ENCODE measurements at places on chromosomes 3 and 15.

DNA sequence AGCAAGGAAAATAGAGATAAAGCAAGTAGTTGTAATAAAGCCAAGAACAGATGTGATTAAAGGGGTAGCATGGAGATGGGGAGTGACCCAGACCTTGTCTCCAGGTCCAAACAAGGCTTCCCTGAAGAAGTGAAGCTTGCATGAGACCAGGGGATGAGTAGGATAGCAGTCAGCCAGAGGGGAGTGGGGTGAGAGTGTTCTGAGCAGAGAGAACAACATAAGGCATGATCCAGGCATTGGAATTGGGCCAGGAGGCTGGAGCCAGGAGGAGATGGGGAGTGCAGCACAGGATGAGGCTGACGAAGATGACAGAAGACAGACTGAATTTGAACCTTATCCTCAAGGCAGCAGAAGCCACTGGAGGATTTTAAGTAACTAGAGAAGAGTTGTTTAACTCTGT, 7.2 kb downstream of the TMOD2 start:
- peak; percentile 74 for DNase-seq

DNA sequence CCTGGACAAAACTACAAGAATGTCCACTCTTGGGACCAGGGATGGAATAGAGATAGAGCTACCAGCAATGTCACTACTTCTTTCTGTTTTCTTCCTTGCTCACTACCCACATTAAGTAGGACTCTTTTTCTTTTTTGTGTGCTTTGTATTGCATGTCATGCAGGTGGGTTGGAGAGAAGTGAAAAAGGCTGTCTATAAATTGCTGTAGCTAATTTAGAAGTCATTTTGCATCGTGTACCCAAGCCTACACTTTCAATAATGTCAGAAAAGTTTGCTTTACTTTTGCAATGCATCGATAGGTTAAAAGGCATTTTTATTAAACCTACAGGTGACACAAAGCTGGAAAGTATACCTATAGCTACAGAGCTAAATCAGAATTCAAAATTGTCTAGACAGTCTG, 58.9 kb downstream of the GTF2E1 start:
- DNase-seq, result no peak

GRCh38 chr3:105083945-105084344, 282.8 kb upstream of the ALCAM start:
- no peak for DNase-seq

DNA sequence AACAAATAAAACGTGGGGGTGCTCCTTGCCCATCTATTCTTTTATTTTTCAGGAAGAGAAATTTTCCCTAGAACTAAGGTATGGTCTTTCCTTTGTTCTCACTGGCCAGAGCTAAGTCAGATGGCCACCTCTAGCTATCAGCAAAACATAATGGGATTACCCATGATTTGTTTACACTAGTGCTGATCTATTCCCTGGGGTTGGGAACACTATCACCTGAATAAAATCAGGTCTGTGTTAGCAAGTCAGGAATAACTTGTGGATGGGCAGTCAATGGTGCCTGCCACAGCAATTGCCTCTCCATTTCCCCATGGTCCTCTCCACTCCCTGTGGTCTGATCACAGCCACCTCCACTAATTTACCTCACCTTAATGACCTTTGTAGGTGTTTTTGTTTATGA, 181.7 kb upstream of the CADPS start:
- no peak for DNase-seq

DNA sequence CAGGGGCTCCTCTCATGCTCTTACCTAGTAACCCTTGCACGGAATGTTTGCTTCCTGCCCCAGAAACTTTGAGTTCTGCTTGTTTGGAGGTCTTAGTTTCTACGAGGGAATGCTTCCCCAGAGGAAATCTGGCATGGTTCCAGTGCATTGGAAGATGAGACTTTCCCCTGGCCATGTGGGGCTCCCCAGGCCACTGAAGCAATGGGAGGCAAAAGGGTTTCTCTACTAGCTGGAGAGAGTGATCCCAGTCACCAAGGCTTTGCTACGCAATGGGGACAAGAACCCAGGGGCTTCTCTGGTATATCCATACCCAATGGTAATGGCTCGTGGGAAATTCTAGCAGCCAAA, 44.2 kb upstream of the RPL32 start:
- no peak for DNase-seq

DNA sequence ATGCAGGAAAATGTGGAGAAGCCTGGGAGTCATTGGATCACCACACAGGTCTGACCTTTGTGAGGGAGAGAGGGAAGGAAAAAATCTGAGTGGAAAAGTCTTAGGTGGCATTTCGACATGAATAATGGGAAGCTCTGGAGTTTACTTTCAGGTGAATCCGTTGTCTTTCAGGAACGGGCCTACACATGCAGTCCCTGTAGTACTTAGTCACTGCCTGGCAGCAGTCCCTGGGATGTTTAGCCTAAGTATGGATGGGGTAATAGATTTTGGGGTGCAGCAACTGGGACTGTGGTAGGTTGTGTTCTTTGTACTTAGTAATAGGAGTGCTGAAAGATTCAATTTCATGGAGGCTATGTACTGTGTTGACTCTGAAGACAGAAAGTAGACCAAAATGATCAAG, 227.5 kb upstream of the EPHA3 start:
- no peak for DNase-seq

DNA sequence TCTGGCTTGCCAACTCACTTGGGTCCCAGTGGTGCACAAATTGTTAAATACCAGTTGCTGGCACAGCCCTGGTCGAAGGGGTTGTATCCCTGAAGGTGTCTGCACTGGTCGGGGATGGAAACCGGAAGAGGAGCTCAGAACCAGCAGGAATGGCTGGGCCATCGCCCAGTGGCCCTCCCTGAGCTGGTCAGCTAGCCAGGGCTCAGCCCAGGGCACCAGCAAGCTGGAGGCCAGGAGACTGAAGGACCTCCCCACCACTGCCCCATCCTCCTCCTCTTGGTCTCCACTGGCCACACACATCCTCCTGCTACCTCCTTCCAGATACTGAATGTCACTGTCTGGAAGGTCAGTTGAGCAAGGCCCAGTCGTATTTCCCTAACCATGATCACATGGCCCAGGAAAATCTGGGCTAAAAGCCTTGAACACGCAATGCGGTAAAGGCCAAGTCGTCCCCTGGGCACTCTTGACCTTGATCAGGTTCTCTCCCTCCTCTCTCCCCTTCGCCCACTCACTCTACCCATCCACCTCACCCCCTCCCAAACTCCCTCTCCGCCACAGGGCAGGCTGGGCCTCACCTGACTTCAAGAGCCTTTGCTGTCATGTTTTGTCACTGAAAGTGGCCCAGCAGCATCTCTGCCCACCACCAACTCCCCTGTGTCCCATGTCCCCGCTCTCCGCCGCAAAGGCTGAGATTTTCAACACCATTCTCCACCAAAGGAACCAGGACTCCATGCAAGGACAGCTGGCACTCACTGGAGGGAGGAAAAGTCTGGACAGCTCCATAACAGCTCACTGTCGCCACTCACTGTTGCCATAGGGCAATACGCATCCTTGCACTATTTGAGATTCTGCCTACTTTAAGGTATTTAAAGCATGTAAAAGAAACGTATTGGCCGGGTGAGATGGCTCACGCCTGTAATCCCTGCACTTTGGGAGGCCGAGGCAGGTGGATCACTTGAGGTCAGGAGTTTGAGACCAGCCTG, 12.1 kb downstream of the ZDHHC19 start:
- no peak for DNase-seq

DNA sequence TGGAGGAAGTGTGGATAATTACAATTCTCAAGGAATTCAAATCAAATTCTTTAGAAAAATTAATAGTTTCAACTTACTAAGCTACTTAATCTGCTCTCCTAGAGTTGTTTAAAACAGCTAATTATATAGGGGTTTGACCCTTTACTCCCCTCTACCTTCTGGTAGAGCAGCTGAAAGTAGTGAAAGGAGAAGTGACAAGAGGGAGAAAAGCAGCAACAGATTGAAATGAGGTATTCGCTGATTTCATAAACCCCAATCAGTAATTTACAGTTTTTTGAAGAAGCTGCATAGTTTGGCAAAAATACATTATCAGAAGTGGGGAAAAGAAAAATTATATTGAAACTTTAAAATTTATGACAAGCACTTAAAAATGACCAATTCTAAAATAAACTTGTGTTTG, 52.8 kb downstream of the ZMAT3 start:
- DNase-seq, result no peak

DNA sequence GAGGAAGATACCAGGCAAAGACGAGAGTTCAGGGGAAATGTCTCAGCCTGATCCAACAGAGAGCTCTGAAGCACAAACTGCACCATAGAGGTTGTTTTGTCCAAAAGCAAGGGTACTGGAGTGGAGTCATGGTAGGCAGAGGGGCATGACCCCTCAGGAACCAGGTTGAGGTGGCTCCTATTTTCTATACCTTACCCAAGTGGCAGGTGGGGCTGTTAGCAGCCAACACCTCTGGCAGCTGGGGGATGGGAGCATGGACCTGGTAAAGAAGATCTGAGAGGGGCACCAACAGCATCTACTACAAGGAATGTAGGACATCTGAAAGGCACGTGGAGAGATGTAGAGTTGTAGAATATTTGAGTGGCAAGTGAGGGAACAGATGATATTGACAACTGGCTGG, 85.2 kb downstream of the GAP43 start:
- no peak for DNase-seq

DNA sequence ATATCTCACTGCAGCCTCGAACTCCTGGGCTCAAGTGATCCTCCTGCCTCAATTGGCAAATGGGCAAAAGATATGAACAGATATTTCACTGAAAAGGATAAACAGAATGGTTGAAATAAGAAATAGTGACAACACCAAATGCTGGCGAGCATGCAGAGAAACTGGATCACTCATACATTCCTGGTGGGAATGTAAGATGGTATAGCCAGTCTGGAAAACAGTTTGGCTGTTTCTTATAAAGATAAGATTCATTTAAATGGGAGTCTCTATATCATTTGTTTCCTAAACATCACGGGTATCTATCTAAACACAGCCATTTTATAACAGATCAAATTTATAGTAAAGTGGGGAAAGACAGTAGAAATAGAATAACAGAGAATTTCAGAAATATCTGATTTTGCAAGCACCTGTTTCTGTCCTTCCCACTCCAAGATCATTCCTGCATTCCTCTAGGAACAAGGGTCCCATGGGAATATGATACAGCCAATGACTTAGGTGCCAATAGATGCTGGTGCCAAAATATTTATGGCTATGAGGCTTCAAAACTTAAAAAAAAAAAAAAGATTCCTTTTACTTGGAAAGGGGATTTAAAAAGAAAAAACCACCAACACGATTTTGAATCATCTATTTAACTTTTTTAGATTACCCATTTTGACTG, 9.9 kb upstream of the TFDP2 start:
- DNase-seq, result no peak

- DNase-seq, result no peak
Observed at GRCh38 chr3:176974279-176974678, 223.0 kb downstream of the TBL1XR1 start.

- DNase-seq, result peak; percentile 81
Observed at GRCh38 chr15:72685925-72686794, at the start of the genes BBS4 and HIGD2B. Gene BBS4 (plus strand): TSS chr15:72686207. CDS start chr15:72686228, 21 bp downstream. Gene HIGD2B (minus strand): TSS chr15:72686182. CDS start chr15:72676374, 9,808 bp downstream.

DNA sequence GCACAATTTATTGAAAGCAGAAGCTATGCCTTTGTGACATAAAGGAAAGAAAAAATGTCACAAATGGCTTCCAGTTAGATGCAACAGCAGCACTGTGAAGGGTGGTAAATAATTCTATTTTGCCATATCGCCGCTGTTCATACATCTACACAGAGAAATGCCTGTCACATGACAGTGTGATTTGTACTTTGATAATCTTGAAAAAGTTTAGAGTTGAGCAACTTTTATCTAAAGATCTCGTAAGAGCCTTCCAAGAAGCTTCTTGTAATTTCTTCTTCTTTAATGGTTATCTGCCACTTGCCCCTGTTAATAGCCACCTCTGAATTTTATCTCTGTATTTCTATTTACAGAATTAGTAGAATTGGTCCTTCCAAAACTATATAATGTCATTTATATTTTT, 192.3 kb downstream of the ATP8B4 start:
- DNase-seq, result no peak
